ENCODE measurements at places on chromosomes 16 and 17. TPM values are rescaled to one million over a fixed set of nuclear protein-coding genes. Genes with fewer than 3 reads are reported as not detected.

KRTAP4-9 gene
- not detected for polyA plus RNA-seq

TBC1D3G gene
- not detected for polyA plus RNA-seq

NEURL4 gene
- polyA plus RNA-seq = 8.3 TPM

- no peak for DNase-seq
Observed at GRCh38 chr16:30882429-30883310, 11.2 kb downstream of the BCL7C start.

DNA sequence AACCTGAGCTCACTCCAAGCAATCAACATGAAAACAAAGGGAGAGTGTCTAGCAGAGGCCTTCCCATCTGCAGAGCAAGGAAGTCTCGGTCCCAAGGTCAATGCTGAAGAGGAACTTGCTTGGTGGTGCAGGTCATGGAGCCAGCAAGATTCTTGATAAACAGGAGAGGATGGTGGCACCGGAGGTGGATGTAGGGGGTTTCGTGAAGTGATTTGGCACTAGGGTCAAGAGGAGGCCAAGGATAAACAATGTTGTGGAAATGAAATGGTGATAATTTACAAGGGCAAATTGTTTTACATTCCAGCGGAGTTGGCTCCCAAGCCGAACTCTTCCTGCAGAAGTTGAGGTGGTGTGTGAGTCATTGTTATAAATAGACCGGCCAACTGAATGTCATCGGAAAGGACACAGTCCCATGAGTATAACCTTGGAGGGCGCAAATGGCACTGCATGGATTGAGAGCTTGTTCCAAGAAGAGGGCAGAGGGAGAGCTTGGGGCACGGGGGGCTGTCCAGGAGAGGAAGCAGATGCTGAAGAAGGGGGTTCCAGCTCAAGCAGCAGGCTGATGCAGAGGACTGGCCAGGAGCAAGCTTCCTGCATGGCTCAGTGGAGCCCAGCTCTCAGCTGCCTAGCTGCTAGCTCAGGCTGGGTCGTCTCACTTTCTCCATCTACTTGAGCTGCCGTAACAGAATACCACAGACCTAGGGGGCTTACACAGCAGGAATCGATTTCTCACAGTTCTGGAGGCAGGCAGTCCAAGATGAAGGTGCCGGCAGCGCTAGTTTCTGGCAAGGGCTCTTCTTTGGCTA, 136.6 kb downstream of the COPRS start:
- DNase-seq = peak; percentile 85

DNA sequence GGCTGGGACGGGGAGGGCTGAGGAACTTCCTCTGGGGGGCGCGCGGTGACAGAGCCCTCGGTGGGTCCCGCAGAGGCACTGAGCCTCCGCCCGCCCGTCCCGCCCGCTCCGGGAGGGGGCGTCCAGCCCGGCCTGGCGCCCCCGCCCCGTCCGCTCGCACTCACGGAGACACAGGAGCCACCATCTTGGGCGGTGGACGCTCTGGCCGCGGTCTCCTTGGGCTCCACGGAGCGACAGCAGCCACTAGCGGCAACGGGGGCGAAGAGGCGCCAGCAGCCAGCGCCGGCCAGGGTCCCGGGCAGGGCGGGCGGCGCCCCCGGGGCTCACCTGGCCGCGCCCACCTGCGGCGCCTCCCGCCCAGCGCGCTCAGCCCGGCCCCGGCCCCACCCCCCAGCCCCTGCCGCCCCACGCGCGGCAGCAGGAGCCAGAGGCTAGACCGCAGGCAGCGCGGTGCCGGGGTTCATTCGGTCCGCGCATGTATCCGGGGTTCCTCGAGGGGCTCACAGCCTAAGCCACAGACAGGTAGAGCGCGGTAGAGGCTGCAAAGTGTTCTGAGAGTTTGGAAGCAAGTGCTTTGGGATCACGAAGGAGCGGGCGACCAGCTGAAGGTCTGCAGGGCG, at the start of gene C17orf113:
TSS of gene C17orf113 (minus strand) at position 209 of the 620 bp plus-strand sequence. CDS start 7,225 bp downstream, outside the sequence.
- peak; percentile 13 for DNase-seq

- peak; percentile 33 for DNase-seq
Observed at GRCh38 chr16:23694644-23695373, 16.1 kb downstream of the PLK1 start.

- DNase-seq = no peak
Observed at GRCh38 chr16:58057784-58058183, 32.2 kb downstream of the MMP15 start.

- no peak for DNase-seq
Observed at GRCh38 chr17:31538080-31538762, 146.7 kb downstream of the RAB11FIP4 start.

DNA sequence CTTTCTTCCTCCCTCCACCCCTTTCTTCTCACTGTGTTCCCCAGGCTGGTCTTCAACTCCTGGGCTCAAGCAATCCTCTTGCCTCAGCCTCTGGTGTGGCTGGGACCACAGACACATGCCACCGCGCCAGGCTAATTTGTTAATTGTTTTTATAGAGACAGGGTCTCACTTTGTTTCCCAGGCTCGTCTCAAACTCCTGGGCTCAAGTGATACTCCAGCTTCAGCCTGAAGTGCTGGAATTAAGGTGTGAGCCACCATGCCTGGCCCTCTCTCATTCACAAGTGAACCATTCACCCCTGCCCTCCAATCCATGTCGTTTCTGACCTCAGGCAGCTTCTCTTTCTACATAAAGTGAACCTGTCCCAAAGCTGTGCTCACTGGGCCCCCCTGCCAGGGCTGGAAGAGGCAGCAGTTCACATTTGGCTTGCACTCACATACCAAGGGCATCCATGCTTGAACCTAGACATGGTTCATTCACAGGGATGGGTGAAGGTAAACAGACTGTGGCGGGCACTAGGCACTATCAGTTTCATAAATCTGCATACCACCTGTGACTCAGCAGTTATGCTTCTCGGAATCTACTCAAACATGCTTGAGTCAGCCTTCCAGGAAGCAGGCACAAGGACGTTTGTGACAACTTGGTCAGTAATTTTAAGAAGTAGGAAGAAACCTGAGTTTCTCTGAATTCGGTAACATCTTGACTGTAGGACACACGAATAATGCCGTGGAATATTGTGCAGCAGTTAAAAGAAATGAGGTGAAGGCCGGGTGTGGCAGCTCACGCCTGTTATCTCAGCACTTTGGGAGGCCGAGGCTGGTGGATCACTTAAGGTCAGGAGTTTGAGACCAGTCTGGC, 6.0 kb upstream of the RNF213 start:
- DNase-seq = peak; percentile 84

Data from fibroblast of lung (primary cell).